ENCODE measurements at places on chromosomes 16 and 17.

GRCh38 chr16:49620158-49620868 is 235.6 kb downstream of the ZNF423 start:
- DNase-seq, result peak; percentile 52

DNA sequence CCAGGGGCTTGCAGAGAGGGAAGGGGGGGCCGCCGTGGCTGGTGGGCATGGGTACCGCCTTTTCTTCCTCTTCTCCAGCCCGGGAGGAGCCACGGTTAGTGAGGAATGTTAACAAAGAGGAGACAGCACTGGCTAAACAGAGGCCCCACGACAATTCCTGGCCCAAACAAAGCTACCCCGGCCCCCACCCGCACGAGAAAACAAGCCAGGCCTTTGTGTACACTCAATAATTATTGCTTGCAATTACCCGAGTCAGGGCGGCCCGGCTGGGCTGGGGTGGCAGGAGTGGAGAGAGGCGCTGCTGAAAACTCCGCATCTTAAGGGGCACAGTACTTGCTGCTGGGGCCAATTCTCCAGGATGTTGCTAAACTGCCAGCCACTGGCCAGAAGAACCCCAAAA is 56.4 kb downstream of the IRX5 start:
- DNase-seq, result no peak

DNA sequence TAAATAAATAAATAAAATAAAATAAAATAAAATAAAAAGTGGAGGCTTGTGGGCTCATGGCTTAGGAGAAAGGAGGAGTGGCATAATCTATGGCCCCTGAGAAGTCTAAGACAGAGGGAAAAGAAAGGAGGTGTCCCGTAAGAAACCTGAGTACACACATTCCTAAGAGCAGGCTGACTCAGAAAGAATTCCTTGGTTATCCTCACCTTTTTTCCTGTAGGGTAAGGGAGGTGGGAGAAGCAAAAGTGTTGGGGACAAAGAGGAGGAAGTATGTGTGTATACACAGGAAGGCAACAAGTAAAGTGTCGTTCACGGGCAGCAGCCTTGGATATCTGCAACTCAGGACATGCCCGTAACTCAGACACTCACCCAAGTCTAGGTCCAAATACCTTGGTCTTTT is 29.3 kb downstream of the MARF1 start:
- peak; percentile 11 for DNase-seq

DNA sequence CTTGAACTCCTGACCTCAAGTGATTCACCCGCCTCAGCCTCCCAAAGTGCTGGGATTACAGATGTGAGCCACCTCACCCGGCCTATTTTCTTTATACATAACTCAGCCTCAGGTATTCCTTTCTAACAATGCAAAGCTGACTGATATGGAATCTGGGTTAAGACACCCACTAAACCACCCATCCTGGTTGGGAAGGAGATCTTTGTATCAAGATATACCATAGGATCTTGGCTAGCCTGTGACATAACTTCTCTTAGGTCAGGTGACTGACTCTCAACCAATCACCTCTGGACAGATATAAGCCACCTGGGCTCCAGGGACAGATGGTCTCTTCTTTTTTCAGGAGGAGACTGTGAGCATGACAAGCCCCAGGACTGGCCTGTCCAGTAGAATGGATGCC is 51.2 kb upstream of the NKD1 start:
- peak; percentile 49 for DNase-seq

DNA sequence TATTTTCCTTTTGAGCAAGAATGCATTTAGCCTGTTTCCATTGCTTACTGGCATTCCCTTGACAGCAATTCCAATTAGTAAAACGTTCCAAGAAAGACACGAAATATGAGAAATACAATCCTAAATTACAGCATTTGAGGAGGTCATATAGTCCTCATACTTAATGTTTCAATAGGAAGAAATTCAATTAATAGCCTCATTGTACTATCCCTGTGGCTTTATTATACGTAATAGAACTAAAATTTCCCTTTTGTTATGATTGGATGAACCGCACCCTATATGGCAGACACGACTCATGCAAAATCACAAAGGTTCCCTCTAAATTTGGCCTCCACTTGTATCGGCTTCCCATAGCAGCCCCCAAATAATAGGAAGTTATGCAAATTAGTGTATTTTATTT is 291.7 kb downstream of the CEP112 start:
- no peak for DNase-seq

Data from HT1080 (cell line).